ENCODE measurements at places on chromosomes 12 and 14. TPM values are rescaled to one million over a fixed set of nuclear protein-coding genes. Genes with fewer than 3 reads are reported as not detected.

DNA sequence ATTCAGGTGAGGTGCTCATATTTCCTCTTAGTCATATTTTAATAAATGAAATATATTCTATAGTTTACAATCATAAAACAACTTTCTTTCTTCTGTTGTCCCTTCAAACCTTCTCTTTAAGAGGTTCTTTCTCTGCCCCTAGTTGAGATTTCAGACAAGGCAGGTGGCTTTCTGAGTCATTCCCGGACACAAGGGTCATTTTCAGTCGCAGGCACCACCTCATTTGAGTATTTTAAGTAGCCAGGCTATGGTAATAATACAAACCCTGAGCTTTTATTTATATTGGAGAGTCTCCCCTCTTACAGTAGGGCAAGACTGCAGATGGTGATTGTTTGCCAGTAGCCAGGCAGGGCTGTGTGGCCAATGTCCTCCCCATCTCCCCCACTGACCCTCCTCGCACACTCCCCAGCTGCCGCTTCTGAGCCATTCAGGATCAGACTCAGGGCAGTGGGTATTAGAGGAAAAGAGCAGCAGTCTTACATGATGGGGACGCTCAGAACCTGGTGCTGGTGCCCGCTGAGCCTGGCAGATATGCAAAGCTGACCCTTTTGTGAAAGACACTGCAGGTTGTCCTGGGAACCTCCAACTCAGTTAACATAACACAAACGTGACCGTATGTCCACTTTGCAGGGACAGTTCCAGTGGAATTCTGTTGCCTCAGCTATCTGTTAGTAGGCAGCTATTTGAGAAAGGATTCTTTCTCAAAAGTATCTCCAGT, 101.1 kb upstream of the BCL2L14 start:
- no peak for DNase-seq

GRCh38 chr14:81727218-81727617, 193.6 kb upstream of the SEL1L start:
- DNase-seq: no peak

DNA sequence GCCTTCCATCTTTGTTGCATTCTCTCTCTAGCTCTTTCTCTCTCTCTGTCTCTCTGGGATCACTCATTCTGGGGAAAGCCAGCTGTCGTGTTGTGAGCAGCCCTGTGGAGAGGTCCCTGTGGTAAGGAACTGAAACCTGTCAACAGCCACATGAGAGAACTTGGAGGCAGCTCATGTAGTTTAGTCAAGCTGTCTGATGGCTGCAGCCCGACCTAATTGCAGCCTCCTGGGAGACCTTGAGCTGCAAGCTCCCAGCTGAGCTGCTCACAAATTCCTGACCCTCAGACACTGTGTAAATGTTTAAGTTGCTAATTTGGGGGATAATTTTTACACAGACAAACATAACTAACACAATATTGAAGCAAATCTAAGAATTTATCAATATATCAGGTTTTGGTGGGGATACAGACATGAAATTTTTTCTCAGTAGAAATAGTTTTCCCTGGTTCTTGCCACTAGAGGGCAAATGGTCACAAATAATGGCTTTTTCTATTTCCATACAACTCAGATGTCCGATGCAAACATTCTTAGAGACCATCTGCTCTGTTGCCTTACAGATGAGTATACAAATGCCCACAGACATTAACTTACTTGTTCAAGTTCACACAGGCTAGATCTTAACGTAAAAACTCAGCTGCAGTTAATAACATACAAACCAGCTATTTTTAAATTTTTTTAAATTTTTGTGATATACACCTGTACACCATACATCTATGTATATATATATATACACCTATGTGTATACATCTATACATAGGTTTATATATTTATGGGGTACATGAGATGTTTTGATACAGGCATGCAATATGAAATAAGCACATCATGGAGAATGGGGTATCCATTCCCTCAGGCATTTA, 15.5 kb upstream of the KRR1 start:
- peak; percentile 47 for DNase-seq

GRCh38 chr12:2884810-2885209, 5.9 kb upstream of the TULP3 start:
- no peak for DNase-seq

DNA sequence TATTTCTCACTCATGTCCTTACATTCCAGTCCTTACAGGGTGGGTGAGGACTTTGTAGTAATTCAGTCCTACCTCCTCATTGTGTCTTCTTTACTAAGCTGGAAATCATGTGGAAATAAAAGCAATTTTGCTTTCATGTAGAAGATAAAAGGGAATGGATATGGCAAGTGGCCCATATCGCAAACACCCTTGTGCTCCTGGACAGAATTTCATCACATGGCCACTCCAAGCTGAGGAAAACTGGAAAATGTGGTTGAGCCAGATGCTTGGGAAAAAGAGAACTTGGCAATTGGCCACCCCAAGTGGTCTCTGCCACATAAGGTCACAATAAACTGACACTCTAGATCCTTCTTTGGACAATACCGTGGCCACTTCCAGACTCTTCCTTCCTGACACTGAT, 64.2 kb upstream of the IFNG-AS1 start:
- no peak for DNase-seq

GRCh38 chr12:22399464-22400180, 65.1 kb upstream of the ST8SIA1 start:
- no peak for DNase-seq

DNA sequence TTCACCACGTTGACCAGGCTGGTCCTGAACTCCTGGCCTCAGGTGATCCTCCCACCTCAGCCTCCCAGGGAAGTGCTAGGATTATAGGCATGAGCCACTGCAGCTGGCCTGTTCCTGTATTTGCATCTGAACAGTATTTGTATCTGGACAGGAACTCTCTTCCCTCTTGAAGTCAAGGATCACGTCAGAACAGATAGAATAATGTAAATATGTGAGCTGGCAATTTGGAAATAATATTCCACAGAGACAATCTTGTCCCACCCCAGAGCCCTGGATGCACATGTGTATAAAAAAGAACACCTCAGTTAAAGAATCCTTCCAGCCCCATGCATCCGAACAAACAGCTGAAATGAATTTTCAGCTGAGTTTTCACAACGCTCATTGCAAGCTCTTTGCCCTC, 118.3 kb downstream of the VEZT start:
- DNase-seq: no peak

DNA sequence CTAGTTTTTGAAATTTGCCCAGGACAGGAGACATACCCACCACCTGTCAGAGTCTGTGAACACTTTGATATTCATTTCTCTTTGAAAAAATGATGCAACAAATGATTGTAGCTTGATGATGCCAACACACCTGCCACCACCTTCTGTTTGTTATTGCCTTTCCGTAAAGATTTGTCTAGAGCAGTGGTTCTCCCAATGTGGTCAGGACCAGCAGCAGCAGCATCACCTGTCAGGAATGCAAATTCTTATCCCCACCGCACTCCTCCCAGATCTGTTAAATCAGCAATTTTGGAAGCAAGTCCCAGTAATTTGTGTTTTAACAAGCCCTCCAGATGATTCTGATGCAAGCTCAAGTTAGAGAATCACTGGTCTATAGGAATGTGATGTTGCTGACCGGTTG, 9.9 kb downstream of the CCDC175 start:
- DNase-seq: no peak

DNA sequence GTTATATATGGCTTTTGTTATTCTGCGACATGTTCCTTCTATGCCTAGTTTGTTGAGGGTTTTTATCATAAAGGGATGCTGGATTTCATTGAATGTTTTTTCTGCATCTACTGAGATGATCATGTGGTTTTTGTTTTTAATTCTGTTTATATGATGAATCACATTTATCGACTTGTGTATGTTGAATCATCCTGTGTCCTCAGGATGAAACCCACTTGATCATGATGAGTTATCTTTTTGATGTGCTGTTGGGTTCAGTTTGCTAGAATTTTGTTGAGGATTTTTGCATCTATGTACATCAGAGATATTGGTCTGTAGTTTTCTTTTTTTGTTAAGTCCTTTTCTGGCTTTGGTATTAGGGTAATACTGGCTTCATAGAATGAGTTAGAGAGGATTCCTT, 291.2 kb downstream of the AKAP6 start:
- DNase-seq: no peak

- DNase-seq: no peak
Measured at GRCh38 chr14:98580131-98580678, 691.8 kb downstream of the BCL11B start.

DNA sequence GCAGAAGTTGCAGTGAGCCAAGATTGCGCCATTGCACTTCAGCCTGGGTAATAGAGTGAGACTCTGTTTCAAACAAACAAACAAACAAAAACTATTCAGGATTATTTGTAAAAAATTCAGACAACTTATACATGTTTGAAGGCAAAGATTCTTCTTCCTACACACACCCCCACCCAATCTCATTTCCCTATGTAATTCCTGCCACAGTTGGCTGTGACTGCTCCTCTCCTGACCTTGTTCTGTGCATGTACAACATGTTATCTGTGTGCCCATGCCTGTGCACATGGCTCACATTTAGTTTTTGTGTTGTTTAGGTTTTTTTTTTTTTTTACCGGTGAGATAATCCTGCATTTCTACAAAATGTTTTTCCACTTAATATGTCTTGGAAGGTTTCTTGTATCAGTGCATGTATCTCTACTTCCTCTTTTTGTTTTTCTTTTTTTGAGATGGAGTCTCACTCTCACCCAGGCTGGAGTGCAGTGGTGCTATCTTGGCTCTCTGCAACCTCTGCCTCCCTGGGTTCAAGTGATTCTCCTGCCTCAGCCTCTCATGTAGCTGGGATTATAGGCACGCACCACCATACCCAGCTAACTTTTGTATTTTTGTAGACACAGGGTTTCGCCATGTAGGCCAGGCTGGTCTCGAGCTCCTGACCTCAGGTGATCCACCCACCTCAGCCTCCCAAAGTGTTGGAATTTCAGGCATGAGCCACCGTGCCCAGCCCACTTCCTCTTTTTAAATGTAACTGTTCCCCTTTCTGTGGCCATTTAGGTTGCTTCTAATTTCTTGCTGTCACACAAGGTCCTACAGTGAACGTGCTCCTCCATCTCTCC, 8.7 kb downstream of the CFAP251 start:
- DNase-seq: peak; percentile 8

GRCh38 chr12:45893240-45893639, 97.1 kb downstream of the SCAF11 start:
- no peak for DNase-seq

GRCh38 chr14:100532154-100532861, 54.9 kb downstream of the BEGAIN start:
- no peak for DNase-seq

GRCh38 chr14:91367173-91368171, 50.1 kb downstream of the CCDC88C start:
- peak; percentile 83 for DNase-seq

- no peak for DNase-seq
Measured at GRCh38 chr14:51318813-51319597, 79.0 kb downstream of the TMX1 start.

DNA sequence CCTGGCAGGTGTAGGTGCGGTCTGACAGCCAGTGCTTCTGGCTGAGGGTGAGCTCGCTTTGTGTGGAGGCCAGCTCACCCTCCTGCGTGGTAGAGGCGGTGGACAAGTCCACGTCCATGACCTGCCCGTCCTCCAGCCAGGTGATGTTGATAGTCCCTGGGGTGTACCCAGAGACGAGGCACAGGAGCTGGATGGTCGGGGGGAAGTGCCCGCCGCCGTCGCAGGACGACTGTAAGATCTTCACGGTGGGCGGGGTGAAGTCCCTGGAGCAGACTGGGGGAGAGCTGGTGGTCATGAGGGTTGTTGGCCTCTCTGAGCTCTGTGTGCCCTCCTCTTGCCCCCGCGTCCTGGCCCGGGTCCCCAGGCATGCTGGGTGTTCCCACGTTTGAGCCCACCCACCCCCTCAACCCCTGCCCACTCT, 74.6 kb downstream of the TMEM121 start:
- DNase-seq: no peak

GRCh38 chr12:81546811-81547210, 212.3 kb downstream of the PPFIA2 start:
- no peak for DNase-seq

- DNase-seq: no peak
Measured at GRCh38 chr12:99658671-99659349, 11.3 kb downstream of the GARIN6 start.

DNA sequence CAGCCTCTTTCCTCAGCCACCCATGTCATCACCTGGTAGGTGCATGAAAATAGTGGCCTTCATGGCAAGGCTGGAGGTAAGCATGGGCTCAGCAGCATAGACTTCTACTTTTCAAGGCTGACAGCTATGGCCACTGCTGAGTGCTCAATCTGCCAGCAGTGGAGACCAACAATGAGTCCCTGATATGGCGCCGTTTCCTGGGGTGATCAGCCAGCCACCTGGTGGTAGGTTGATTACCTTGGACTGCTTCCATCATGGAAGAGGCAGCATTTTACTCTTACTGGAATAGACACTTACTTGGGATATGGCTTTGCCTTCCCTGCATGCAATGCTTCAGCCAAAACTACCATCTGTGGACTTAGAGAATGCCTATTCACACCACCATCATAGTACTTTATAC, 39.5 kb upstream of the USP44 start:
- no peak for DNase-seq

GRCh38 chr12:92445253-92446082, 257.3 kb upstream of the PLEKHG7 start:
- no peak for DNase-seq

GRCh38 chr14:94560751-94561655, at the start of gene SERPINA4:
SERPINA4 (plus strand) TSS chr14:94561442; CDS start chr14:94563483, 2,041 bp downstream.
- no peak for DNase-seq

- DNase-seq: peak; percentile 31
Measured at GRCh38 chr12:108833757-108834472, 23.5 kb downstream of the SSH1 start.

TMPRSS12 gene
- not detected for total RNA-seq

FAM216A gene
- 19.4 TPM for total RNA-seq

CNTN1 gene
- total RNA-seq: 4.1 TPM

NFE2 gene
- total RNA-seq: not detected

PAPLN gene
- total RNA-seq: 0.57 TPM

CCDC197 gene
- total RNA-seq: not detected

AQP6 gene
- total RNA-seq: not detected

PLEKHD1 gene
- total RNA-seq: not detected

KRT80 gene
- 65.2 TPM for total RNA-seq
